ENCODE measurements at places on chromosomes 3 and 15.

- no peak for DNase-seq
Observed at GRCh38 chr15:40407330-40407990, 1.9 kb downstream of the IVD start.

- DNase-seq, result no peak
Observed at GRCh38 chr3:23620638-23621015, 185.1 kb upstream of the UBE2E1 start.

DNA sequence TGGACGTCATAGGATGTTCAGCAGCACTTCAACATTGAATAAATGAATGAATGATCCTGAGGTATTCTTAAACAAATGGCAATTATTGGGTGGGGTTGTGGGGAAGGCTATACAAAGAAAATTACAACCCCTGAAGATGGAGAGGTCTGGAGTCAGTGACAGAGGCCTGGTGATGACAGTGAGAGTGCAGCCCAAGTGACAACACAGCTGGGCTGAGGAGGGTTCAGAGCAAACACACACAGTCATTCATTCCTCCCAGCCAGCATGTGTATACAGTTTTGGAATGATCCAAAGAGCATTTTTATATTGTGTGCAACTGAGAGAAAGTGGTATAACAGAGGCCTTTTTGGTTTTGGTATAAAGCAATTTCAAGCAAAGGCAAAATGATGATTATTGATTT, 148.1 kb downstream of the ANO10 start:
- DNase-seq, result no peak

DNA sequence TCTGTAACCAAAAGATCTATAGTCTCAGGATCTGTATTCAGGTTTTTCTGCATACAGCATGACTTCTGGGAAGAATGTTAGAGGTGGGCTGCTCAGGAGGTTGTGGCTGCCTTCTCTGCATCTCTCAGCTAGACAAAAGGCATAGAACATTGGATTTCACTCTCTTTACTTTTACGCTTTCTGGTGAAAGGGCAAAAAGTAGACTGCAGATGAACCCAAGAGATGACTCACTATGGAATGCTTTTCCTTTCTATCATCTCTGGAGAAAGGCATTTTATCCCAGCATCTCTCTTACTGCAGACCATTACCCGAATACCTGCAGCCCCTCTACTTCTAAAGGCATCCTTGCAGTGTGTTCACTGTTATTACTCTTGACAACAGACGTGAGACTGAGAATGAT, 222.2 kb downstream of the WNT5A start:
- no peak for DNase-seq

GRCh38 chr3:150798122-150798618, 35.2 kb upstream of the SIAH2 start:
- DNase-seq, result no peak

- DNase-seq, result no peak
Observed at GRCh38 chr3:101591071-101591470, 17.1 kb downstream of the PCNP start.

Measured in osteocyte (in vitro differentiated cells).